Stimulated activated CD4-positive, alpha-beta T cell treated with anti-CD3 and anti-CD28 coated beads, Interleukin-1b, Interleukin-23, amount 100 ng/mL, for 1 hour (primary cell): ENCODE measurements at places on chromosomes 1 and 21.

GRCh38 chr1:59631561-59632255 lies 183.0 kb upstream of the HOOK1 start:
- DNase-seq = no peak

GRCh38 chr1:192002063-192002462 lies 156.2 kb upstream of the RGS18 start:
- DNase-seq = no peak

DNA sequence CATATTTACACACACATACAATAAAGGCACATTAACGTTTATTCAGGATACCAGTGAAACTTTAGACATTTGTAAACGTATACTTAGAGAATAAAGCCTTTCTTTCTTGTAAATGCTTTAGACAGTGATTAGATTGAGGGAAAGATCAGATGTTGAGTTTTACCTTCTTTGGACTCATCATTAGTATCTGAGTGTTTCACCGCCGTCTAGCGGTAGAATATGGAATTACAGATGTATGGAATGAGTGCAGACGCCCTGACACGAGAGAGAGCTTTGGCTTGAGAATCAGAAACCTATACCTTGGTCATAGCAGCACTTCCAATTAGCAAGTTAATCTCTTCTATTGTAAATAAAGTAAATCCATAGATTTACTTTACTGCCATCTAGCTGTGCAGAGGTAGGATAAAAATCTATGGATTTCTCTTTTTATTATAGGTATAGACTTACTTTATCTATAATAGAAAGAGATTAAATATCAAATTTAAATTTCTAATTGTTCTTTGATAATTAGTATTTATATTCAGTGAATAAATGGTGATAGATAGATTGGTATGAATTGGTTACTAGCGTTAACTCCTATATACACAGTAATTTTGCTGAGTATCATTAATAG lies 12.6 kb downstream of the FLG2 start:
- peak; percentile 9 for DNase-seq

GRCh38 chr1:1343811-1344421 lies 5.3 kb downstream of the DVL1 start:
- no peak for DNase-seq

GRCh38 chr1:77542813-77543420 lies 139.5 kb downstream of the ZZZ3 start:
- DNase-seq = no peak
